Tongue (tissue), 3 donors: ENCODE measurements at places on chromosomes 12 and 14. TPM values are rescaled to one million over a fixed set of nuclear protein-coding genes. Genes with fewer than 3 reads are reported as not detected.

MYH6 gene
- total RNA-seq, result 3.3 TPM

BEST3 gene
- 72.2 TPM for total RNA-seq

WDHD1 gene
- 13.3 TPM for total RNA-seq

SMCO2 gene
- total RNA-seq, result not detected

SLIRP gene
- total RNA-seq, result 45.3 TPM

NEDD8 gene
- 77.0 TPM for total RNA-seq

SLC38A4 gene
- total RNA-seq, result 12.0 TPM

KRT2 gene
- total RNA-seq, result not detected

DAD1 gene
- total RNA-seq, result 168 TPM

LRRC23 gene
- 5.9 TPM for total RNA-seq

CARMIL3 gene
- 0.72 TPM for total RNA-seq

ARID2 gene
- 54.8 TPM for total RNA-seq

GRCh38 chr12:10214136-10214894 lies 1.6 kb downstream of the GABARAPL1 start:
- DNase-seq, result peak; percentile 16

GRCh38 chr12:15474766-15475165 lies 152.5 kb downstream of the PTPRO start:
- DNase-seq, result no peak

DNA sequence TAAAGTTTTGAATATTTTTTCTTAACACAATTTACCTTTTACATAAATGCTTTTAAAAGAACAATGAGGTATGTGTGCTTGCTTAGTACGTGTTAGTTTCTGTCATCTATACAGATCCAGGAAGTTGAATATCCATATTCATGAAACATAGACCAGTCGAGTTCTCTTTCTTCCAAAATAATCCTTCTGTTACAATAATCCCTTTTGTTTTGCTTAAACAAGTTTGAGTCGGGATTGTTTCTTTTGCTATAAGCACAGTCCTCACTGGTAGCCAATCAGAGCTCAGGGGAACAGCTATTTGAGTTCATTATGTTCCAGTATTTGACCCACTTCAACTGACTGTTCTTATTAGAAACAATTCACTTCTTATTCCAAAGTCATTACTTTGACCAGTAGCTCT lies 214.7 kb upstream of the FLRT2 start:
- no peak for DNase-seq

DNA sequence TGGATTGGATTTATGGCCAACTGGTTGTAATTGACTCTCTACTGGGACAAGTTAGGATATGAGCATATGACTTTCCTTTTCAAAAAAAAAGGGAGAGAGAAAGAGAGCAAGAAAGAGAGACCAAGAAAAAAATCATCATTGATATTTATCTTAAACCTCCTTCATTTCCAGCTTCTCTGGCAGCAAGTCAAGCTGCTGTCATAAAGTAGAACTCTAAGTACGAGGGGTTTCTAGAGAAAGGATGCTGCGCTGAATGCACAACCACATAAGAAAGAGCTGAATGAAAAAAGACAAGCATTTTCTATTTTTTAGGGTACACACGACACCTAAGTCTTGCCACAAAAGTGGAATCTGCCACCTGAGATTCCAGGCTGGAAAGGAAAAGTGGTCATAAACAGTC lies 182.6 kb downstream of the SLC25A21 start:
- DNase-seq, result peak; percentile 58

GRCh38 chr12:54430471-54431069 lies 11.5 kb upstream of the ITGA5 start:
- DNase-seq, result no peak

DNA sequence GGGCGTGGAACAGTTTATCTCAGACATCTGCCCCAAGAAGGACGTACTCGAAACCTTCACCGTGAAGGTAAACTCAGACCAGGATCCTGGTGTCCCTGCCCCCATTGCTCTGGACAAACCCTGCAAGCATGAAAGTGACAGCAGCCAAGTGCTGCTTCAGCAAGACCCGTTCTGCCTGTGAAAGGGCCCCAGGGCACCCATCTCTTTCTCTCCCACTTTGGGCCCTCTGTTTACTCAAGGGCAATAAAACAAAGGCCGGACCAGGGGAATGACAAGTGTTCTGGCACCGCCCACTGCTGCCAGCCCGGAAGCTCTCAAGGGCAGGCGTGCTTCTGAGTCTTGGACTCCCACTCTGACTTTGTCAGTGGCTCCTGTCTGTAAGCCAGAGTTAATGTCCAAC lies 35.3 kb downstream of the CD9 start:
- no peak for DNase-seq

DNA sequence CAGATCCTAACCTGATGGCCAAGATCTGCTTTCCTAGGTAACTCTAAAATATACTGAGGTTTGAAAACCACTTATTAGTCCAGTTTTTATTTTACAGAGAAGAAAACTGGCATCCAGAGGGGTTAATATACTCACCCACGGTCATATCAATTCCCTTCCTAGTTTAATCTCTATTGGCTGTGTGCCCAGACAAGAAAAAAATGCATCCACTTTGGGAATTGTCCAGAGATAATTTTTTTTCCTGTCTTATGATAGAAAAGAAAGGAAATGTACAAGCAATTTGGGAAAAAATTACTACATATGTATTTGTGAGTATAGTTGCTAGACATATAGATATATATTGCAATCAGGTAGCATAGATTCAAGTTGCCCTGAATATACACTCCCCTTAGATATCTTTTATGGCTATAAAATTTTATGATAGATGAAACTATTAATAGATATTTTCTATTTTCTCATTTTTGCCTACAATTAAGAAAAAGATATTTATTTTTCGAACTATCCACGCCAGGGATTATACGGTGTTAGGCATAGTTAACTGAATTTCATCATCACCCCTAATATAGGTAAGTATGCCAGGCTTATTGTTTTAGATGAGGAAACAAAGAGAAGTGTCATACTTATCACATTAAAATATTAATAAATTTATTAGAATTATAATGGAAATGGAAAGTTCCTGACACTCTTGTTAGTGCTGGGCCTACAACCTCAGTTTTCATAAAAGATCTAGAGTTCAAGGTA lies 100.5 kb upstream of the SLC38A2 start:
- peak; percentile 82 for DNase-seq

GRCh38 chr14:32372154-32372553 lies 43.1 kb downstream of the AKAP6 start:
- no peak for DNase-seq

GRCh38 chr14:92945959-92946846 lies 23.3 kb downstream of the CHGA start:
- peak; percentile 45 for DNase-seq

DNA sequence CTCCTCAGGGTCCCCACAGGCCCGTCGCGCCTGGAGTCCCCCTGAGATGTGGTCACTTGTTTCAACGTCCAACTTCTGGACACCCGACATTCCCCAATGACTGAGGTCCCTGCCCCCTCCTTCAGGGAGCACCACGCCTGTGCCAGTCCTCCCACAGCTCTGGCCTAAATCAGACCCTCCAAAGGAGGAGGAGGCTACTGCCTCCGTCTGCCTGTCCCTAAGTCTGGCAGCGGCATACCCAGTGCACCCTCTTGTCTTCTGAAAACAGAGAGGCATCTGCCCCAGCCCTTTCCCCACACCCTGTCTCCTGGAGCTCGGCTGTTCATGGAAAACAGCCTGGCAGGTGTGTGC lies 46.2 kb downstream of the TESC start:
- DNase-seq, result no peak

- DNase-seq, result no peak
Observed at GRCh38 chr12:88381466-88381865, 198.8 kb downstream of the KITLG start.

DNA sequence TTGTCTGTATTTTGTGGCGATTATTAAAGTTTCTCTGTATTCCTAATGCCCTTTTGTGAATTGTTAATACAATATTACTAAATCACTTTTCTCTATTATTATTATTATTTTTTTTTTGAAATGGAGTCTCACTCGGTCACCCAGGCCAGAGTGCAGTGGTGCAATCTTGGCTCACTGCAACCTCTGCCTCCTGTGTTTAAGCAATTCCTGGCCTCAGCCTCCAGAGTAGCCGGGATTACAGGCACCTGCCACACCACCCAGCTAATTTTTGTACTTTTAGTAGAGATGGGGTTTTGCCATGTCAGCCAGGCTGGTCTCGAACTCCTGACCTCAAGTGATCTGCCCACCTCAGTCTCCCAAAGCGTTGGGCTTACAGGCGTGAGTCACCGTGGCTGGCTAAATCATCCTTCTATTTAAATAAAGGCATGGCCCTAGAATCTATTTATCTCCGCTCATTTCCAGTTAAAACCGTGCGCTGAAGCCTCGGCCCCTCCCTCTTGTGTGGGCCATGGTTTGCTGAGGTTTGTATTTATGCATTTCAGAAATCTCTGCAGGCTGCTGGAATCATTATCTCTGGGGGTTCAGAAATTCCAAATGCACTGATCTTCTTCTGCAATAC lies 1136.4 kb upstream of the TMEM132C start:
- no peak for DNase-seq

DNA sequence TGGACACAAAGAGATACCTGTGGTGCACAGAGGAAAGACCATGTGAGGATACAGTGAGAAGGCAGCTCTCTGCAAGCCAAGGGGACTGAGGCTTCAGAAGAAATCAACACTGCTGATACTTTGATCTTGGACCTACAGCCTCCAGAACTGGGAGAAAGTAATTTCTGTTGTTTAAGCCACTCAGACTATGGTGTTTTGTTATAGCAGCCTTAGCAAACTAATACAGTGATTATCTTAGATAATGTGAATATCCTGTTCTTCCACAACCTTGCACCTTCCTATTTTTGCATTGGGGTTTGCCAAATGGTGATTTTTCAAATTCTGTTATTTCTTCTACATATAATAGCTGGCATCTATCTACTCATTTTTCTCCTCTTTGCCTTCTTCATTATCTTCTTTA lies 8.2 kb upstream of the C14orf93 start:
- no peak for DNase-seq

DNA sequence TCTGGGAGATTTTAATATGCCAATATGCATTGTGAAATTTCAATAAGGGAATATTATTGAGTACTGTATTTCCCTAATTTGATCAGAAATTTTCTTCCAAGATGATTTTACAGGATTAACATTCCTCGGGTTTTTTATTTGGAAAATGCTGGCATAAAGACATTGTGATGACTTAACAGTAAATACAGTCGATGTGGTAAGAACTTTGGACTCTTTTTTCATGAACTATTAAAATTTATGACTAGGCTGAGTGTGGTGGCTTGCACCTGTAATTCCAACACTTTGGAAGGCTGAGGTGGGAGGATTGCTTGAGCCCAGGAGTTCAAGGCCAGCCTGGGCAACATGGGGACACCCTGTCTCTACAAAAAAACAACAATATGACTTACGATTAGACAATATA lies 197.1 kb upstream of the RASSF8 start:
- DNase-seq, result no peak

DNA sequence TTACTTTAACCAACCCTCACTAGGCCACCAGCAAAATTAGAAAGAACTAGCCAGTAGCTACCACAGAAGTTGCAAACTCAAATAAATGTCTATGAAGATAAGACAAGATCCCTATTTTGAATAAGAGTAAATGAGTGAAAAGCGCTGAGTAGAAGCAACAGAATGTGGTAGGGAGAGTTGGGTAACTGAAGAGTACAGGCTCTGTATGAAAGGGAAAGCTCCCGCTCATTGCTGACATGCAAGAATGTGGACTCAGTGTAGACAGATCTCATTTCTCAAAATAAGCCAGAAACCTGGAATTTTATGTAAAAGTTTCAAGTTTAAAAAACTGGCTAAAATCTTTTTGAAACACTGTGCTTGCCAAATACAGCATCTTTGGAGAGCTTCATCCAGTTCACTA lies 63.9 kb downstream of the NAV3 start:
- no peak for DNase-seq

- DNase-seq, result no peak
Observed at GRCh38 chr12:102463659-102464249, 16.6 kb downstream of the IGF1 start.

- no peak for DNase-seq
Observed at GRCh38 chr14:74924061-74924460, 1.0 kb upstream of the RPS6KL1 start.

DNA sequence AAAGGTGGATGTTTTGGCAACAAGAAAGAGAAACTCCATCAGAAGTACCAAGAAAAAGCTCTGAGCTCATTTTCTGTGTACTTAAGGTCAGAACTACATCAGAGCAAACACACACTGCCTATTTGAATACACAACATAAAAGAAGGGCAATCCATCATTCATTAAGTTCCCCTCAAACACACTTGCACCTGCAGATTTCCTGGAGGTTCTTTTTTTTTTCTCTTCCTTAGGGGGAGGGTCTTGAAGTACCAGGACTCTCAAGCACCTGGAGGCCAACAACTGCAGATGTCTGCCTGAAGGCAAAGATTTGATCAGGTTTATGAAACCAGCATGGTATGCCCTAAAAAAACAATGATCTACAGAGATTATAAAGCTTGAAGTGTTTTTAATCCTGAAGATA lies 26.1 kb upstream of the PTHLH start:
- peak; percentile 22 for DNase-seq

DNA sequence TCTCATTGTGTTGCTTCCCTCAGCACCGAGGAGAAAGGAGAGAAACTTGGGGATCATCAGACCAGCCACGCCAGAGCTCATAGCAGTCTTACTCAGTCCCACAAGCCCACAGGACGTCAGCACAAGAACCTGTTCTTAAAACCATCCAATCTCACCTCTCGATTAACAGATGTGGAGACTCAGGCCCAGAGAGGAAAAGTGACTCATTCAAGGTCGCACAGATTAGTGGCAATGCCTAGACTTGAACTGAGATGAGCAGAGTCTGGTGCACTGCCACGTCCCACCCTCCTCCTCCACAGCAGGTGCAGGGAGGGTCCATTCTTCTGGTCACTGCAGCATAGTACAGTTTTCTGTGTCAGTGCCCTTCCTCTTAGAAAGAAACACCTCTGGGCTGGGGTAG lies 154.9 kb upstream of the PZP start:
- DNase-seq, result no peak

GRCh38 chr12:599756-600155 lies 63.5 kb downstream of the NINJ2 start:
- DNase-seq, result no peak

DNA sequence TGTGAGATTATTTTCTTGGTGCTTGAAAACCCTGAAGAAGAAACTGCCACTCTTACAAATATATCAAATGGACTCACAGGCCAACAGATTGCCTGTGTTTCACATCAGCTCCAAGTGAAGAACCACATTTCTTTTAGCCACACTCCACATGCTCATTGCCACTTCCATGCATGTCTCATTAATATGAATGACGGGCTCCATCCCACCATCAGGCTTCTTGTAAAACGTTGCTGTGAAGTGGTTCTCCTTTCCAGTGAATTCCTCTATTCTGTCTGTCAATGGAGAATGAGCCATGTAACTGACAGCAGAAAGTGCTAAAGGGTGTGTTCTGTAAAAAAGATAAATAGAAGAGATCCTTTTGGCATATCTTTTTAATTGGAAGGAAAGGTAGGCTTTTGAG lies 188.2 kb upstream of the RMST start:
- DNase-seq, result no peak

- peak; percentile 58 for DNase-seq
Observed at GRCh38 chr12:18837025-18837424, 99.1 kb downstream of the CAPZA3 start.

GRCh38 chr12:92762773-92763172 lies 60.0 kb downstream of the PLEKHG7 start:
- no peak for DNase-seq

- DNase-seq, result no peak
Observed at GRCh38 chr12:119177724-119178380, 879 bp upstream of the HSPB8 start.
